ENCODE measurements at places on chromosomes 11 and 22.

- no peak for DNase-seq
Measured at GRCh38 chr11:2138068-2138430, 1.1 kb downstream of the IGF2 start.

- DNase-seq = no peak
Measured at GRCh38 chr11:91173701-91174100, 950.9 kb upstream of the CHORDC1 start.

DNA sequence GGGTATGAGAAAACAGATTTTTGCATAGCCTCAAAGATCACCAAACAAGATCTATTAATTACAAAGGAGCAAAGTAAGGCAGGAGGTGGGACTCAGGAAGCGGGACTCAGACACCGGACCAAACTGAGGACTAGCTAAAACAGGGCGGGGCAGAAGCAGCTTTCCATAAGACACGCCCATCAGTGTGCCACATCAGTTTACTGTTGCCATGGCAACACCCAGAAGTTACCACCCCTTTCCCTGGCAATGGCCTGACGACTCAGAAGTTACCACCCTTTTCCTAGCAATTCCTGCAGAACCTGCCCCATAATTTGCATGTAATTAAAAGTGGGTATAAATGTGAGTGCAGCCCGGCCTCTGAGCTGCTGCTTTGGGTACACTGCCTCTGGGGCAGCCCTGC is 173.9 kb downstream of the SHANK2 start:
- DNase-seq = no peak

- no peak for DNase-seq
Measured at GRCh38 chr22:36086170-36086490, 57.5 kb upstream of the RBFOX2 start.

- DNase-seq = no peak
Measured at GRCh38 chr11:23205156-23205871, 345.0 kb upstream of the CCDC179 start.

DNA sequence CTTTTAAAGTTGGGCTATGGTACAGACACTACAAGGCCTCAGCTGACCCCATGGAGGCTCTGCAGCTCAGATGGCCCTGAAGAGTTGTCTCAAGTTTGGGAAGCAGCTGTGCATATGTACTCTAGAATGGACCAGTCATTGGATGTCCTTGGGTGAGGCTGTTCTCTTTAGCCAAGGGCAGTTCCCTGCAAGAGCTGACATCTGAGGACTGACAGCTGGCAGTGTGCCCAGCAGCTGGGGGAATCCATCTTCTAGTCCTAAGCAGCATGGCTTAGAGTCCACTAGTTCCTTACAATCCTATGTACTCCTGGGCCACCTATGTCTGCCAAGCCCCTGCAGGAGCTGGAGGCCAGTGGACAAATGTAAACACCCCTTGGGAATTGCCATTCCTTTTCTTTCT is 76.5 kb downstream of the C11orf91 start:
- DNase-seq = no peak

- no peak for DNase-seq
Measured at GRCh38 chr11:22733475-22734248, 67.3 kb downstream of the GAS2 start.

DNA sequence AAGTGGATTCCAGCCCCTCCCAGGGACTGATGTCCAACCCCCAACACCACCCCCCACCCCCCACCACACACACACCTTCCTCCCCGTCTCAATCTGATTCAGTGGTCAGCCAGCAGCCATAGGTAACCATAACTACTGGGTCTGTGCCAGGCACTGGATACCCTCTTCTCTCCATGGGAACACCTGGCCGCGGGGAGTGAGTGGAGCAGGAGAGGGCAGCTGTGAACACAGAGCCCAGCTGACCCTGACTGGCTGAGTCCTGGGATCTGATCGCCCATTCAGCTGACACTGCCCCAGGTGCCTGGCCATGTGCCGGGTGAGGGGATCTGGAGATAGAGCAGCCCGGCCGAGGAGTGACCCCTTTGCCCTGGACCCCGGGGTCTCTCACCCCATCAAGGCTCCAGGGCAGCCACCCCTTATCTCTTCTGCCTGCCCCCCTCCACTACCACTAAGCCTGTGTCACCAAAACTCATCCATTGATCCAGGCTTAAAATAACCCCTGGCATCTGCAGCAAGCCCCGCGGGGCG is 2.6 kb upstream of the SHISA8 start:
- DNase-seq = no peak

DNA sequence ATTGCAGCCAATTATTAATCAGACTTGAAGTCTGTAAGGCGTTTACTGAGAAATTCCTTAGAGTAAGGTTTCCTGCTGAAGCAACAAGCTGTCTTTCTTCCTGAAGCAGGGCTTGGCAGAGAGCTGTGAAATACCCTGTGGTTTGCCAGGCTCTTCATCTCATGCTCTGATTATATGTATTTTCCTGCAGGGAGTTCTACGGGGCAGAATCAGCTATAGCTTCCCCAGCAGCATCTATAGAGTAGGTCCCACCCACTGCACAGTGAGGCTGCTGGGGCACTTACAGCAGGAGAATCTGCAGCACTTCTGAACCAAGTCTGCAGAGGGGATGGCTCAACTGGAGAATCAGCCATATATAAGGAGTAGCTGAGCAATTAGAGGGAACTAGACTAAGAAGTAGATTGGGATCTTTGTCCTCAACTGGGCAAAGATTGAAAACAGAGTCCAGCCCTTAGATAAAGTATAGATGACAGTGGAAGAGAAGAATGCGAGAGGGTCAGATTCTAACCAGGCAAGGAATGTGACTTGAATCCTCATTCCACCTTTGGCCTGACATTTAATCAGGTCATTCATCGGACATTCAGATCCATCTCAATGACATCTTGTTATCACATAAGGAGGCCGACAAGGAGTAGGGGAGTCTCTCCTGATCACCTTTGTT is 37.6 kb downstream of the CNTF start:
- DNase-seq = no peak

- no peak for DNase-seq
Measured at GRCh38 chr11:75014129-75014528, 25.4 kb downstream of the NEU3 start.

GRCh38 chr22:30193031-30193775 is 53.4 kb downstream of the LIF start:
- DNase-seq = no peak
